GM12892 (cell line): ENCODE measurements at places on chromosomes 13 and 19.

- no peak for DNase-seq
Observed at GRCh38 chr19:2227415-2228156, 8.5 kb downstream of the PLEKHJ1 start.

GRCh38 chr13:20195801-20196200, 3.1 kb upstream of the GJB2 start:
- DNase-seq, result no peak

DNA sequence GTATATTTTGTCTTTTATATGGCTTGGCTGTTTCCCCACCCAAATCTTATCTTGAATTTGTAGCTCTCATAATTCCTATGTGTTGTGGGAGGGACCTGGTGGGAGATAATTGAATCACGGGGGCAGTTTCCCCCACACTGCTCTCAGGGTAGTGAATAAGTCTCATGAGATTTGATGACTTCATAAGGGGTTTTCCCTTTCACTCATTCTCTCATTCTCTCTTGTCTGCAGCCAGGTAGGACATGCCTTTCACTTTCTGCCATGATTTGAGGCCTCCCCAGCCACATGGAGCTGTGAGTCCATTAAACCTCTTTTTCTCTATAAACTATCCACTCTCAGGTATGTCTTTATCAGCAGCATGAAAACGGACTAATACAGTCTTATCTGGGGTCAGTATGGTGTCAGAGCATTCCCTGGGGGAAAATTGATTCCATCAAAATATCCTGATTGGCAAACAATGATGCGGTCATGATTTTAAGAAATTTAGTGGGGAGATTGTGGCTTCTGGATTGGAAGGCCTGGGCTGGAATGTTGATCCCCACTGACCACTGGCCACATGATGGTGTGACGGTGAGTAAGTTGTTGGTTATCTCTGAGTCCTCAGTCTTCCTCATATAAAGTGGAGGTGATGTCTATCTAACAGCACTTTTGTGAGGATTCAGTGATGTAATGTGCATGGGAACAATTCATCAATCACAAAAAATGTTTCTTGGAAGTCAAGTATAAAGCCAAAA, 27.5 kb upstream of the ANKRD10 start:
- DNase-seq, result no peak

DNA sequence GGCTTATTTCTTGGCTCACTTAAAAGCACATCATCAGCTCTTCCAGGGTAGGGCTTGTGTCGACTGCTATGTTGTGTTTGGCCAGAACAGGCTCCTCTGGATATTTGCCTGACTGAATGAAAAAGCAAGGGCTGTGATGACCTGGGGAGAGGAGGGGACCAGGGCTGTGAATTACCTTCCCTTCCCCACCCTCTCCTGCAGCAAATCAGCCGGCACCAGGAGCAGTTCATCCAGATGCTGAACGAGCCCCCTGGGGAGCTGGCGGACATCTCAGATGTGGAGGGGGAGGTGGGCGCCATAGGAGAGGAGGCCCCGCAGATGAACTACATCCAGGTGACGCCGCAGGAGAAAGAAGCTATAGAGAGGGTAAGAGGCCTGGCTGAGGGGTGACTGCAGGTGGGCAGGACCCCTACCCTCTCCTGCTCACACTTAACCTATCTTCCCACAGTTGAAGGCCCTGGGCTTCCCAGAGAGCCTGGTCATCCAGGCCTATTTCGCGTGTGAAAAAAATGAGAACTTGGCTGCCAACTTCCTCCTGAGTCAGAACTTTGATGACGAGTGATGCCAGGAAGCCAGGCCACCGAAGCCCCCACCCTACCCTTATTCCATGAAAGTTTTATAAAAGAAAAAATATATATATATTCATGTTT, 4.4 kb downstream of the GADD45GIP1 start:
- no peak for DNase-seq
